SK-MEL-5 (cell line): ENCODE measurements at places on chromosomes 2 and 18.
A peak's percentile ranks its signal among the peaks of the same experiment; 100 is the strongest.

GRCh38 chr2:230932556-230933511 lies 7.8 kb upstream of the GPR55 start:
- no peak for DNase-seq

GRCh38 chr2:238892796-238893195 lies 44.9 kb downstream of the TWIST2 start:
- no peak for DNase-seq

GRCh38 chr2:222033541-222033940 lies 265.3 kb downstream of the PAX3 start:
- DNase-seq = no peak

- no peak for DNase-seq
These were observed 660.5 kb downstream of the LRRTM4 start for GRCh38 chr2:76861708-76862107.

DNA sequence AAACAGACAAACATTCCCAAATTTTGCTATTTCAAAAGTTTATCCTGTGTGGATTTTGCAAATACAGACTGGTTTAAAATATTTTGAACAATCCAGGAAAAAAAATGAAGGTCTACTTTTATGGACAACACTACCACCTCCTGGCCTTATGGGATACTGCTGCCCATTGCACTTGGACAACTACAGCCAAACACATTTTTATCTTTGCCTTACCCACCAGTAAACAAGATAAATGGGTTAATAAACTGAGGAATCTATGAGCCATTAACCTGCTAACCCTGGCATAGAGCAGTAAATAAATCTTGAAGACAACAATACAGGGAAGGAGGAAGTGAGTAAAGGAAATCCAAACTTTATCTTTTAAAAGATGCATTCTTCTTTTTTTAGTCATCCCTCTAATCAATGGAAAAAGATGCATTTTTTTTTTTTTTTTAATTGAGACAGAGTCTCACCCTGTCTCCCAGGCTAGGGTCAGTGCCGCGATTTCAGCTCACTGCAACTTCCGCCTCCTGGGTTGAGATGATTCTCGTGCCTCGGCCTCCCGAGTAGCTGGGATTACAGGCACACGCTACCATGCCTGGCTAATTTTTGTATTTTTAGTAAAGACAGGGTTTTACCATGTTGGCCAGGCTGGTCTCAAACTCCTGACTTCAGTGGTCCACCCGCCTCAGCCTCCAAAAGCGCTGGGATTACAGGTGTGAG lies 2.1 kb upstream of the SPIRE1 start:
- peak; percentile 68 for DNase-seq

GRCh38 chr2:198811198-198811597 lies 646.5 kb downstream of the SATB2 start:
- no peak for DNase-seq

GRCh38 chr18:5622905-5623304 lies 79.1 kb upstream of the EPB41L3 start:
- no peak for DNase-seq

DNA sequence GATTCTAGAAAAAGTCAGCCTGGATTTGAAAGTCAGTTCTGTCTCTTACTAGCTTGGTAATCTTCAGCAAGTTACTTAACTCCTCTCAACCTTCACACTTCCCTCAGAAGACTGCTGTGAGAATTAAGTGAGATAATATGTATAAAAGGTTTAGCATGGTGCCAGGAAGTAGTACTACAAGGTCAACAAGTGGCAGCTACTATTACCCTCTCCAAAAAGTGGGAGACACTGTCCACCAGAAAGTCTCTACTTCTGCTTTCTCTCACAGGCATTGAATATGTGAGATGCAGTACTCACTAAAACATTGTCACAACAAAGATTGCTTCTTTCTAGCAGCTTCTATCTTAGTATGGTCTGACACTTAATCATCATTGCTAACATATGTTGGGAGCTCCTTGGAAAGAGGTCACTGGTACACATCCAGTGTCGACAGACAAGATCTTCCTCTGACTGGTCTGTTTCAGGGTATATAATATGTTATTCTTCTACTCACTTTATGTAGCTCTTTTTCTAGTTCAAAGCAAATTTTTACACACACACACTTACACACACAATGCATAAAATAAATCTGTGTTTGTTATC lies 47.9 kb downstream of the DOCK10 start:
- no peak for DNase-seq

- peak; percentile 54 for DNase-seq
These were observed 18.3 kb downstream of the MAIP1 start for GRCh38 chr2:199973703-199974102.

GRCh38 chr18:50277942-50278341 lies 3.4 kb downstream of the MBD1 start:
- no peak for DNase-seq

GRCh38 chr2:199956062-199956380 lies 639 bp downstream of the MAIP1 start:
- DNase-seq = no peak

GRCh38 chr2:69436596-69436937 lies 668 bp downstream of the NFU1 start:
- no peak for DNase-seq

GRCh38 chr2:201906777-201907562 lies 100.6 kb downstream of the CDK15 start:
- no peak for DNase-seq

DNA sequence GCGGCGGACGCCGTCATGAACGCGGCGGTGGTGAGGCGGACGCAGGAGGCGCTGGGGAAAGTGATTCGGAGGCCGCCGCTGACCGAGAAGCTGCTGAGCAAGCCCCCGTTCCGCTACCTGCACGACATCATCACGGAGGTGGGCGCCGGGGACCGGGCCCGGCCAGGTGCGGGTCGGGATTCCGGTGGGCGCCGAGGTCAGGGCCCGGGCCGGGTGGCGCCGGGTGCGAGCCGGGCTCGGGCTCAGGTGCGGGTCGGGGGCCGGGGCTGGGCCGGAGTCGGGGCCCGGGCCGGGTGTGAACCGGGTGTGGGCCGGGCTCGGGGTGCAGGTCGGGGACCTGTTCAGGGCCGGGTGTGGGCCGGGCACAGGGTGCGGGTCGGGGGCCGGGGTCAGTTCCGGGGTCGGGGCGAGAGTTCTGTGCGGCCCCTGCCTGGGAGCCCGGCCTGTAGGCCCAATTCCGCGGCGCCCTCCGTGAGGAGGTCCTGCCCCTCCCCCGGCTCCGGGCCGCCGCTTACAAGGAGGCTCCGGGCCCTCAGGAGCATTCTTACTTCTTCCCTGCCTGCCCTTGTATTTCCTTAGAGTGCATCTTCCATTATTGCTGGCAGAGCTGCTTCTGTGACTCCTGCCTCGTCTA lies 447 bp downstream of the TRAF3IP1 start:
- DNase-seq = no peak

DNA sequence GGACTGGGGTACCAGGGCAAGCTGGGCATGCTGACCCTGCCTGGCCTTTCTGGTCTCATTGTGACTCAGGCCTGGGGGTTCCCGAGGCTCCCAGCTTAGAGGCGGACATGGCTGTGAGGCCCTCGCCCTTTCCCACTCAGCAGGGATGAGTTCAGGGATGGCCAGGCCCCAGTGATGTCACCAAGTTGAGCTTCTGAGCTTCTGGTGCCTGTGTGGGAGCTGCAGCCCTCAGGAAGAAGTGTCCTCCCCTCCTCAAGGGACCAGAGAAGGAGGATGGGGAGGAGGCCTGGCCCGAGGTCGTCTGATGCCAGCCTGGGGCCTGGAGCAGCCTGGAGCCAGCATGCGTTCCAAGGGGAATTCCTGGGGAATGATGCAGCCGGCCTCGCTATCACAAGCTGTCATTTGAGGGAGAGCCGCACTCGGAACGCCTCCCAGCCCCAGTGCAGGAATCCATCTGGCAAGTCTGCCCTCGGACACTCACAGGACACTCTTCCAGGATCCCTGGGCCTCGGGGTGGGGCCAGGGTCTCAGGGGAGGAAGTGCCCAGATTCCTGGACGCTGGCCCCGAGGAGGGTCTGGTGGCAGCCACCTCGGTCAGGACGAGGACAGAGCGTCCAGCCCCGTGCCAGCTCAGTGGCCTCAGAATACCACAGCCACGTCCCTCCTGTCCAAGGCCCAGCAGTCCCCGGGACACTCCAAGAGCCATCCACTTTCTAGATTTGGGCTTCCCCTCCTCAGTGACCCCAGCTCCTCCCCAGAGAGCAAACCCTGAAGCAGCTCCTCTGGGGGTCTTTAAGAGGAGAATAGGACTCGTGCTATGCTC lies 61.2 kb upstream of the GPC1 start:
- DNase-seq = no peak

- DNase-seq = no peak
These were observed 1764.1 kb upstream of the CELF4 start for GRCh38 chr18:39329496-39330275.

- DNase-seq = no peak
These were observed 5.0 kb downstream of the NAGK start for GRCh38 chr2:71073475-71073874.

GRCh38 chr2:134312482-134312881 lies 58.6 kb downstream of the MGAT5 start:
- DNase-seq = peak; percentile 7

- DNase-seq = no peak
These were observed 14.7 kb upstream of the ARPC2 start for GRCh38 chr2:218202266-218202665.

DNA sequence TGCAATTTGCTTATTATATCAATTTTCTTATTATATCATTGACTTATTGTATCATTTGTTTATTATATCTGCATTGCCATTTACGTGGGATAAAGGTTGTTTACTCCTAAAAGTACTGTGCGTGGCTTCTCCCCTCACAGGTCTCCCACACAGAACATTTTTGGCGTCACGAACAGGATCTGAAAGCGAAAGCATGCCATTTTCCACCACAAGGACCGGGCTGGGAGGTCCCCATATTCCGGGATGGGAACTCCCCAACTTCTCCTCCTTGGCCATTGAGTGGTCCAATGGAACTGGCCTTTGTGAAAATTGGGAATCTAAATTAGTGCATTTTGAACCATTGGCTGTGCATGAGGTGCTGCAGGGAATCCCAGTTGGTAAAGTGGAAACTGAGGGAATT lies 4.8 kb upstream of the DSG2 start:
- DNase-seq = no peak

DNA sequence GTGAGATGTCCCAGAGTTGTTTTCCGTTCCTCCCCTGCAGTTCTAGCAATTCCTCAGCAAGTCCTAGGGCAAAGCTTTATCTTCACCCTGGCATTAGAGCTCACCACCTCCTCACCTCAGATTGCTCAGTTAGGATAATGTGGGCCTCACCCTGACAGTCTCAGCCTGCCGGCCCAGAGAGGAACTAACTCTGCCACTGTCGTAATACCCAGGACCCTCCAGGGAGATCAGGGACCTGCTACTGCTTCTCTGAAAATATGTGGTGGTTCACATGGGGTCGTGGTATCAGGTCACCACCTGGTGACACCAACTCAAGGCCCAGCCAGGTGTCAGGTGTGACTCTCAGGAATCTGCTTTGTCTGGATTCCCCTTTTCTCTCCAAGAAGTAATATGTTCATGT lies 120.7 kb downstream of the FEZ2 start:
- DNase-seq = no peak

DNA sequence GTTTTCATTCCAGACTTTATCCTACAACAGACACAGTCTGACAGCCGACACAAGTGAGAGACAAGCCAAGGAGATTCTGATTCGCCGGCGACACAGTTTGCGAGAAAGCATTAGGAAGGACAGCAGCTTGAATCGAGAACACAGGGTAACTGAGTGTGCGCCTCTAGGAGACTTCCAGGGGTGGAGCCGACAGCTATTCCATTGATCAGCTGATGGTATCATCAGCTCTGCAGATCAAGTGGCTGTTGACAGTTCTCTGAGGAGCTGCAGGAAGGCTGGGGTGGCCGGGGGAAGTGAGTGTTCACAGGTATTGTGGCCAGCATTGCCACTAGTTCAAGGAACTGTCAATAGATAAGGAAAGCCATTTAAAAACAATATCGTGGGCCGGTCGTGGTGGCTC lies 57.3 kb upstream of the TMEM182 start:
- peak; percentile 21 for DNase-seq

- DNase-seq = no peak
These were observed 20.6 kb upstream of the ARHGAP28 start for GRCh38 chr18:6708890-6709289.

- no peak for DNase-seq
These were observed 75.6 kb downstream of the FASTKD2 start for GRCh38 chr2:206840999-206841398.

- no peak for DNase-seq
These were observed 809 bp downstream of the DBI start for GRCh38 chr2:119367472-119368099.

DNA sequence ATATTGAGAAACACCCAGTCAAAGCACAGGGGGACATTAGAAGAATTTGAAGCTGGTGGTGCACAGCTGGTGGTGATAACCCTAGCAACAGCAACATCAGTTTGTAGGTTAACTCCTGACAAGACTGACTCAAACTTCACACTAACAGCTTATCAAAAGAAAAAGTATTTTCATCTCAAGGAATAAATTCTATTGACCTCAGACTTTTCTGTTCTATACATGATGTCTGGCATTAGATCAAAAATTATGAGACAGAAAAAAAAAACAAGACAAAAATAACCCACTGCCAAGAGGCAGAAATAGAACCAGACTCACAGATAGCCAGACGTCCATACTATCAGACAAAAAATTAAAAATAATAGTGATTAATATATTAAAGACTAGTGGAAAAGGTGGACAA lies 126.1 kb downstream of the COL6A3 start:
- DNase-seq = no peak

DNA sequence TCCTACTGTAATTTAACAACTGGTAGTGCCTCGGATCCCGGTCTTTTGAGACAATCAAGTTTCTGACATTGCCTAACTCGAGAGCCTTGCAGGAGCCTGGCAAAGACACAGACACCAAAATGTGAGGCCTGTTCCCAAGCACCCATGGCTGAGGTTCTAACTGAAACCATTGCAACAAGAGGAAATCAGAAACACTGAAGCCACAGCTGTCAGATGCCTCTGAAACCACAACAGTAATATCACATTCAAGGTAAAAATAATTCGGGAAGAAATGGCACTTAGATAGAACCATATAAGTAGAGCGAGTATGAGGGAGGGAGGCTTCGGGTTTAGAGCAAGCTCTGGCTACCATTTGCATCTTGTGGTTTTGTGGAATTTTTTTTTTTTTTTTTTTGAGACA lies 285.9 kb downstream of the FBXO15 start:
- DNase-seq = no peak

- no peak for DNase-seq
These were observed at the start of gene ATOH8 for GRCh38 chr2:85753525-85754312. Gene ATOH8 (plus strand): TSS chr2:85753991. CDS start chr2:85754190, 199 bp downstream.

DNA sequence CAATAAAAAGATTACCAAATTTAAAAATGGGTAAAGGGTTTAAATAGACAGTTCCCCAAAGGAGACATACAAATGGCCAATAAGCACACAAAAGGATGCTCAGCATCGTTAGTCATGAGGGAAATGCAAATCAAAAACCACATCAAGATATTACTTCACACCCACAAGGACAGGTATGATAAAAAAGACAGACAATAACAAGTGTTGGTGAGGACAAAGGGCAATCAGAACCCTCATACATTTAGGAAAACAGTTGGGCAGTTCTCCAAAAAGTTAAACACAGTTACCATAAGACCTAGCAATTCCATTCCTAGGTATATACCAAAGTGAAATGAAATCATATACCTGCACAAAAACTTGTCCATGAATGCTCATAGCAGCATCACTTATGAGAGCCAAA lies 14.5 kb downstream of the CREG2 start:
- DNase-seq = no peak
